ENCODE measurements at places on chromosomes 16 and 17.

DNA sequence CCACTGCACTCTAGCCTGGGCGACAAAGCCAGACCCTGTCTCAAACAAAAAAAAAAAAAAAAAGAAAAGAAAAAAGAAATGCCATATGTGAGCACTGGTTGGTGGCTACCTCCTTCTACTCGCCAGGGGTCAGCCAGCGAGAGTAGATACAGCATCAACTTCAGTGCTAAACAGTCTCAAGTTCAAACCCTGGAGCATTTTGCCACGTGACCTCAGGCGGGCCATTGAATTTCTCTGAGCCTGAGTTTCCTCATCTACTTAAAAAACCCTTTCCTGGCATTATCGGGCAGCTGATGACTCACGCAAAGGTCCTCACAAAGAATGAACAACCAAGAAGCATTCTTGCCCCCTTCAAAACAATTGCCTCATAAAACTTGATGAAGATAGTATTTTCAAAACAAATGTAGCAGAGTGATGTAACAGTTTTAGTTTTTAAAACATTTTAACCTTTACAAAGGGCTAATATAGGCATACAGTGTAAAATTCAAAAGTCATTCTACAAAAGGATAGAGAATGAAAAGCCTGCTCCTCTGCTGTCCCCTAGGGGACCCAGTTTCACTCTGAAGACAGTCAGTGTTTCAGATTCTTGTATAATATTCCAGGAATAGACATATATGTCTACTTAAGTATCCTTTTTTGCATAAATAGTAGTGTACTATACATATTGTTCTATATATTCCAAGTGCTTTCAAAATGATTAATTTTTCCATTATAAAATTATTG is 28.4 kb downstream of the DNAH2 start:
- DNase-seq, result no peak

- no peak for DNase-seq
These were observed 152.9 kb upstream of the C16orf82 start for GRCh38 chr16:26913851-26914250.

DNA sequence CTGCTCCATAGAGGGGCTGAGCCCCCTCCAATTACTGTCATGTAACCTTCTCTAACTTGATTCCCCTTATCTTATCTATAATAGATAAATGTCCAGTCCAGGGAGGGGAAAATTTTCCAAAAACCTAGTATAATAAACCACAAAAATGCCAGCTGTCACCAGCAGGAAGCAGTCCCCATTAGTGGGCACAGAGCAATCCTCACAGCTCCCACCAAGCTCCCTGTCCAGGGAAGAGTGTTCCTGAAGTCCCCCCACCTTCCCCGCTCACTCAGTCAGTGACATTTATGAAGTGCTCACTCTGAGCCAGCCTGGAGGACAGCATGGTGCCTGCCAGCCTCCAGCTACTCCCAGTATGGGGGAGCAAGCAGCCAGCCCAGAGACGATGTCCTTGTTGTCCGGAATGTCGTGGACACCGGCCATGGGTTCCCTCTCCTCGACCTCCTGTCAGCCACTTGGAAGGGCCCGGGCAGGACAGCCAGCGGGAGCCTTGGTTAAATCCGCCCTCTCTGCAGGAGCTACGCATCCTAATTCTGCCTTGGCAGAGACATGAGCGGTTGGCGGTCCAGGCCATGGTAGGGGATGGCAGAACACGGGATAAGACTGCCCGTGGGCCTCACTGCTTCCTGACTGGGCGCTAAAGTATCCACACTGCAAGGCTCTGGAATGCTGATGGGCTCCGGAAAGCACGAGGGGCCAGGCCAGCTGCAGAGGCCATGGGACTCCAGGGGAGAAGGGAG is 102.0 kb upstream of the CDH5 start:
- DNase-seq, result peak; percentile 33

GRCh38 chr17:20170085-20170484 is 160.9 kb downstream of the SPECC1 start:
- DNase-seq, result no peak

- no peak for DNase-seq
These were observed 9.9 kb downstream of the MFSD11 start for GRCh38 chr17:76747716-76748363.

- no peak for DNase-seq
These were observed 73.0 kb downstream of the TMEM114 start for GRCh38 chr16:8517280-8517679.

- peak; percentile 75 for DNase-seq
These were observed 21.3 kb downstream of the ZNF423 start for GRCh38 chr16:49834531-49835151.

- DNase-seq, result no peak
These were observed 27.4 kb upstream of the FAM20A start for GRCh38 chr17:68628576-68628957.

DNA sequence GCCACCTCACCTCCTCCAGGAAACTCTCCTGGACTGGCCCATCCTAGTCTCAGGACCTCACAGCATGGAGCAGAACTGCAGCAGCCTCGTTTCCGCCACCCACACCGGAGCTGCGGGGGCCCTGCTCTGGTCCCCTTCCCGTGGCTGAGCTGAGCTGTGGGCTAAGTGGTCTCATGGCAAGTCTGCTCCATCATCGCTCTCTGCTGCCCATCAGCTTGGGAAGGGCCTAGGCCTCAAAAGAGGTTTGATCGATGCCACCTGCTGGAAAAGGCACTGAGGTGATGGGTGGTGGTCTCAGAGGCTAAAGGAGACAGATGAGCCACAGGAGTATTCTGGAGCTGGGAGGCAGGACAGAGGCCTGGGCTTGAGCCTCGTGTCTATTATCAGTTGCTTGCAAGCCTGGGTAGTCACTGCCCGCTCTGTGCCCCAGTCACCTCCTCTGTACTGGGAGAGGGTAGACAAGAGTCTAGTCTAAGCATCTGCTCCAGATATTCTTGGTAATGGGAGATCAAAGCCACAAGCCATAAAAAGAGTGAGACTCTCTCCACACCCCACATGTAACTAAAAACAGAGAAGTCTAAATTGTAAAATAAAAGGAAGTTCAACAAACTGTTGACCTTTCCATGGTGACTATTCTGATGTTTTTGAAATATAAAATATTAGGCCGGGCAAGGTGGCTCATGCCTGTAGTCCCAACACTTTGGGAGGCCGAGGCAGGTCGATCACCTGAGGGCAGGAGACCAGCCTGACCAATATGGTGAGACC is 1.6 kb downstream of the ITGAE start:
- no peak for DNase-seq

- no peak for DNase-seq
These were observed 5.6 kb upstream of the CIITA start for GRCh38 chr16:10871157-10871991.

- no peak for DNase-seq
These were observed 61.3 kb downstream of the GRIN2A start for GRCh38 chr16:10120953-10121352.

DNA sequence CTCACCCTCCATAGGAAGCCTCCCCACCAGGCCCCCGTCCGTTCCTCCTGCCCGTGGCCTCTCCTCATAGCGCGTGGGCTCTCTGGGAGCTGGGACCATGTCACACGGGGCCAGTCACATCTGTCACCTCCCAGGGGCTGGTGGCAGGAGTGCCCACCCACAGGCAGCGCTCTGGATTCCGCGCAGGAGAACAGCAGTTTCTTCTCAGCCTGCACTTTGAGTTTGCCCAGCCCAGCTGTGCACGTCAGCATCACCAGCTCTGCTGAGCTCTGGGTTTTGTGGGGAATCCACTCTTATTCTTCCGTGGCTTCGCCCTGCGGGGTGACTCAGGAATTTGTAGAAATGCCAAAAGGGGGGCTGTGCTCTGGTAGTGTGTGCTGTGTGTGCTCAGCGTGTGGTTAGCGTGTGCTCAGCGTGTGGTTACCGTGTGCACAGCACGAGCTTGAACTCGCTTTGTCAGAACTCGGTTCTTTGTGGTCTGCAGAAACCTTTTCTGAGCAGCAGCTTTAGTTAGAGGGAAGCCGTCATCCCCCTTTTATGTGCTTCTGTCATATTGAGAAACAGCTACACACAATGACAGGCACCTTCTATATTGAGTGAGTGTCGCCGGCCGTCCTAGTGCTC is 3.2 kb downstream of the ACSF3 start:
- no peak for DNase-seq

GRCh38 chr16:80526418-80527061 is 14.3 kb upstream of the DYNLRB2 start:
- DNase-seq, result peak; percentile 56

DNA sequence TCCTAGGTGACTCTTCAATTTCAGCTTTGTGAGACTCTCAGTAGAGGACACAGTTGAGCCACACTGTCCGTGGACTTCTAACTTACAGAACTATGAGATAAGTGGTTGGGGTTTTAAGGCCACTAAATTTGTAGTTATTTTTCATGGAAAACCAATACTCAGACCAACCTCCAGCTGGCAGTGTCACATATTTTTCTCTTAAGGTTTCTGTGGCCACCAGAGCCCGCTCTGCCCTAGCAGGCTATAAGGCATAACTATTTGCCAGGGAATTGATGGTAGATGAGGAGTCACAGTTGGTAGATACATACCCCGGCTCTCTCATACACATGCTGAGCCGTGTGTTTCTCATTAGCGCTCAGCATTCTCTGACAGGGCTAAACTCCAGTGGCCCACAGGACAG is 336.8 kb upstream of the MON1B start:
- DNase-seq, result no peak

- DNase-seq, result peak; percentile 80
These were observed 34.7 kb downstream of the SBK1 start for GRCh38 chr16:28326881-28327610.

DNA sequence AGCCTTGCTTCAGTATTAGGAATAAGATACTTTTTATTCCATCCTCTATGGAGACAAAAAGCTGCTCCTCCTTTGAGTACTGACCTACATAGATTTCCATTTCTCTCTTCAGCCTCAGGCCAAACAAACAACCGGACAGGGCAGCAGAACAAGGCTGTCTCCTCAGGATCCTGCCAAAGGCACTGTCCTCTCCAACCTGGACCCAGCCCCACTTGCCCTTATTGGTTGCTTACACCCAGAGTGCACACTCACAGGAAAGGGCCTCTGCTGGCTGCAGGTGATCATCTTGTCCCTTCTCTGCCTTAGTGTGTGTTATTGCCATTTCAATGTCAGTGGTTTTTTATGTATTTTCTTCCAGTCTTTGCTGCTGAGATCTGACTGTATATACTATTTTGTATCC is 26.6 kb downstream of the LIG3 start:
- DNase-seq, result no peak

GRCh38 chr17:5424909-5425308 is 4.9 kb downstream of the RPAIN start:
- DNase-seq, result no peak

DNA sequence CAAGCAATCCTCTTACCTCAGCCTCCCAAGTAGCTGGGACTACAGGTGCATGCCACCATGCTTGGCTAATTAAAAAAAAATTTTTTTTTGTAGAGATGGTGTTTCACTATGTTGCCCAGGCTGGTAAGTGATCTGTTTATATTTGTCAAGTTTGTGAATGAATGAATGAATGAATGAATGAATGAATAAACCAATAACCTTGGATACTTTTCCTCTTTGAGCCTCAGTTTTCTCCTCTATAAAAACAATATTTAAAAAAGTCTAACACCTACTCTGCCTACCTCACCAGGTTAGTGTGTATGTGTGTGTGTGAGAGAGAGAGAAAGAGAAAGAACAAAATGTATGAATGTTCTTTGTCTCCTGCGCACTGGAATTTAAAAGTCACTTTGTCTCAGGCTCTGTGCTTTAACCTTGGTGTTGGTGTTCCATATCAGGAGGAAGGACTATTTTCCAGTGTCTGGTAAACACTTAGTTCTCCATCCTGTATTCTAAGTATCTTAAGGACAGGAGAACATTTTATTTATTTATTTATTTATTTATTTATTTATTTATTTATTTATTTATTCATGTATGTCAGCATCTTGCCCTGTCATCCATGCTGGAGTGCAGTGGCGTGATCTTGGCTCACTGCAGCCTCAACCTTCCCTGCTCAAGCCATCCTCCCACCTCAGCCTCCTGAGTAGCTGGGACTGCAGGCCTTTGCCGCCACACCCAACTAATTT is 27.1 kb downstream of the CHD9 start:
- DNase-seq, result no peak

GRCh38 chr16:64089697-64090096 is 1032.2 kb downstream of the CDH11 start:
- no peak for DNase-seq

DNA sequence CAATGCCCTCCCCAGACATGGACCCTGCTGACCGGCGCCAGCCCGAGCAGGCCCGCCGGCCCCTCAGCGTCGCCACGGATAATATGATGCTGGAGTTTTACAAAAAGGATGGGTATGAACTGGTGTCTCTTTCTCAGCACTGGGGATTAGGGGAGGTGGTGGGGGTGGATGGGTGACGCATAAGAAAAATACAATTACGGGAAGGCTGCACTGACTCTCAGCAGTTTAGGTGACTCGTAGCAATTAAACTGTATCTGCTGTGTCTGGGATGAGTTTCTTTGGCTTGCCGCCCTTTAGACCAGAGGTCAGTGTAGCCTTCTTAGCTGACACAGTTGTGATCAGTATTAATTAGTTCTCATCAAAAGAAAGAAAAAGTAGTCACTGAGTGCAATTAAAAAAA is 59.0 kb downstream of the ELAC2 start:
- no peak for DNase-seq

- DNase-seq, result no peak
These were observed 19.3 kb downstream of the NMRAL1 start for GRCh38 chr16:4455081-4455480.

- DNase-seq, result no peak
These were observed 101.6 kb downstream of the MSI2 start for GRCh38 chr17:57357830-57358430.

DNA sequence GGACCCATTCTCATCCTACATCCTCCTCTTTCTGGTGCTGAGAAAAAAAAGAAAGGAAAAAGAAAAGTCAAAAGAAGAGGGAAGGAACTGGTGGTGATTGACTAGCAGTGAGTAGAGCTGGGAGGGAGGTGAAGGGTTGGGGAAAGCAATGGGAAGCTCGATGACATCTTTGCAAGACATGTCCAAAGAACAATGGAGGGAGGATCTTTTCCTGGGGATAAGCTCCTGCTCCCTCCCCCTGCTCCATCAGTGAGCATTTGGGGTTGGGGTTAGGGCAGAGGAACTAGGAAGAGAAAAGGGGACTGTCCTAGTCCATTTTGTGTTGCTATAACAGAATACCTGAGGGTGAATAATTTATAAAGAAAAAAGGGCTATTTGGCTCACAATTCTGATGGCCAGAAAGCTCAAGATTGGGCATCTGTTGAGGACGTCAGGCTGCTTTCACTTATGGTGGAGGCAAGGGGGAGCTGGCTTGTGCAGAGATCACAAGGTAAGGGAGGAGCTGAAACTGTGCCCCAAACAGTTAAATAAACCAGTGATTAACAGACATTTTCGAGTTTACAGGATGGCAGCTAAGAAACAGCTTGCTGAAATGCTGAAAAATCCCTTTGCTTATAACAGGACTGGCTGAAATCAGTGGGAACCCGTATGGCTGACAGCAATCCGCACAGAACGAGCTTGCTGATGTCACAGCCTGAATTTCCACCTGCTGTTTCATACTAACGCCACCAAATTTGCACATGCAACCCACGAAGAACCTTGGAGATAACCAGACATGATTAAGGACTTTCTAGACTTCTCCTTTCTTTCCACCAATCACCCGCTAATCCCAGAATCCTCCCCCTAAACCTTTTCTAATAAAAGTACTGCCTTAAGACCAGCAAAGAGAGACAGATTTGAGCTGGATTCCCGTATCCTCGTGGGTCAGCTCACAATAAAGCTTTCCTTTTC is 1.6 kb upstream of the ODF4 start:
- DNase-seq, result no peak

GRCh38 chr17:51430591-51430990 is 170.2 kb downstream of the UTP18 start:
- DNase-seq, result no peak

GRCh38 chr17:80663781-80664206 is 119.2 kb downstream of the RPTOR start:
- no peak for DNase-seq

GRCh38 chr16:3413730-3414379 is 12.8 kb downstream of the ZNF174 start:
- no peak for DNase-seq
